ENCODE measurements at places on chromosomes 6 and 20.

DNA sequence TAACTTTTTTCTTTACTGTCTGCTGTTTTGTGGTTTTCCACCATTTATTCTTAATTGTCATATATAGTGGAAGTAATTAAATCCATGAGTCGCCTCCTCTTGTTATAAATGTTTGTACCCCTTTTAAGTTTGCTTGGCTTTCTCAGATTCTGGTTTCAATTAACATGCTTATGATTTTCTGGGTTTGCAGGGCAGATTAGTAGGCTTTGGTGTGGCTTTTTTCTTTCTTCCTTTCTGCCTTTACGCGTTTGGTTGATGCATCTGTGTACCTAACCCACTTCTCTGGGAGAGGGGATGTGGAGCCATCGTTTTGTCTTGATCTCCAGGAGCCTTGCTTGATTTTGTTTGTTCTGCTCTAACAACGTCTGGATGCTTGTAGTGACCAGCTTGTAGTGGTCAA lies 100.4 kb downstream of the JARID2 start:
- no peak for DNase-seq

GRCh38 chr6:163963205-163964120 lies 548.9 kb downstream of the QKI start:
- DNase-seq, result no peak

GRCh38 chr6:137570393-137570792 lies 76.2 kb upstream of the OLIG3 start:
- no peak for DNase-seq

GRCh38 chr20:11726026-11726425 lies 191.7 kb upstream of the BTBD3 start:
- peak; percentile 8 for DNase-seq

- DNase-seq, result no peak
Observed at GRCh38 chr20:39825950-39826349, 863.1 kb downstream of the MAFB start.

DNA sequence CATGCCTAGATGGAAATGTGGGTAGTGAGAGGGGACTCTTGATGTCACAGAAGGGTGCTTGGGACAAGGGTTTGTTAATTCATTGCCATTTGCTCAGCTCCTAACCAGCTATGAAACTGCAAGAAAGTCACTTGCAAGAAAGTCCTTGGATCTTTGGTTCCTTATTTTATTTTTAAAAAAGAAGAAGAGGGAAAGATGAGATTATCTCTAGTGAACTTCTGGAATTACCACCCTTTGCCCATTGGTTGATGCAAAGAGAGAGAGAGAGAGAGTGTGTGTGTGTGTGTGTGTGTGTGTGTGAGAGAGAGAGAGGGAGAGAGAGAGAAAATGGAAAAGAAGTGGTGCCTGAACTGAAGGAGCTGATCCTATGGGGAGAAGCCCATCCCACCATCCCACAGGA lies 4.6 kb upstream of the SFT2D1 start:
- no peak for DNase-seq

DNA sequence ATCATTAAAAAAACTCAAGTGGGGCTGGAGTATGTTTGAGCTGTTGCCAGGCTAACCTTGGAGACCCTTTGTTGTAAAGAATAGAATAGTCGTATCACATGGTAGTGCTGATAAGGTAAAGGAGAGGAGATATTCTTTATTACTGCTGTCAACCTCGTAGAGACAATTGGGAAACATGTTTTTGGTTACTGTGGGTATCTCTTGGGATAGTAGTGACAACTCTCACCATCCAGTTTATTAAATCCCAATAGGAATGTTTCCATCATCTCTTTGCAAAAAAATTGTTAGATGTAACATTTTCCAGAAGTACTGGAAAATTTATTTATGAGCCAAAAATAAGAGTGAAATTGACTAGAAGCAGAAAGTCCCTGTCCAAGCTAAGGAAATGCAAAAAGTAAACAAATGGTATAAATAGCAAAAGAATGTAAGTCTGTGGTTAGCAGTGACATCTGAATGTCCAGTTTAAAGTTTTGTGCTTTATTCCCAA lies 829.3 kb upstream of the CITED2 start:
- no peak for DNase-seq

DNA sequence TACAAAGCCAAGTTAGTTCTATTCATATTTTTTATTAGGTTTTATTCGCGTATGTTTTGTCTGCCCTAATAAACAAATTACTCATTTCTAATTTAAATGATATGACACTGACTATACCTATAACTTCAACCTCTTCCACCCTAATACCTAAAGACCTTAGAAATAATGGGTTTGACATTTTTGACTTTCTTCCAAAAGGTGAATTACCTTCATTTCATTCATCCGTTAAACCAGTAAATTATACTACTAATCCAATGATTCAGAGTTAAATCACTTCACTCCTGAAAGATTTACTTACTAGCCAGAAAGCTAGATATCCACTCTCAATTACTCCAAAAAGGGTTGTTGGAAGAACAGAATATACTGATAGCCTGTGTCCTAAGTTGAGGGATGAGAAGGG lies 5.2 kb downstream of the MRPS10 start:
- DNase-seq, result no peak

DNA sequence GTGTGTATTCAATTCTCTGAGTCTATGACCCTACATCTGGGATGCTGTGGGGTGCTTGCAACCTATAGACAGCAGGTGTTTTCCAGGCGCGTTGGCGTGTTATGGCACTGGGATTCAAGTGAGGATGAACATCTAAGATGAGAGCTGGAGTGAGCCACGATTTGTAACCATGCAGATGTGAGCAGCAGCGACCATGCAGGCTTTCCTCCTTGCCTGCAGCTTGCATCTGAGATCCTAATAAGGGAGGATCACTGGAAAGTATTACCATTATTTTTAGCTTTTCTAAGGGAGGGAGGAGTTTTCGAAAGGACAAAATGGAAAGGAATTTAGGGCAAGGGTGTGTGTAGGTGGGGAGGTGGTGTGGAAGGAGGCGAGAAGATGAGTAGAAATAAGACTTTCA lies 216.7 kb downstream of the ATXN1 start:
- DNase-seq, result no peak

DNA sequence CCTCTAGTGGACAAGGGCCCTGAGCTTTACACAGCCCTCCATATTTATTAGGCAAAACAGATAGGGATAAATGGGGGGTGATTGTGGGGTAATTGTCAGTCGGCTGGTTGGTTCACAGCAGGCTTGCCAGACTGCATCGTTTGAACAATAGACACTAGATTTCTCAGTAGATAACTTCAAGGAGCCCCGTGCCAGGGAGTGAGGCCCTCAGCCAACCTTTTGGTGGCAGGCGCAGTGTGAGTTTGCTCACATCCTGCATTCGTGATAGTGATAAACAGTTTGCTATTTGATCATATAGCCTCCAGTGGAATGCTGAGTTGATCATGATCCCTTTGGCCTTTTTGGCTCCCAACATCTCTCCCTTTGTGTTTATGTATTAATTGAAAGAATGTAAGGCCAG lies 3.6 kb upstream of the ABHD12 start:
- DNase-seq, result no peak

GRCh38 chr6:113487489-113488058 lies 369.6 kb upstream of the MARCKS start:
- DNase-seq, result no peak
